ENCODE measurements at places on chromosomes 6 and 20.

- DNase-seq, result no peak
Observed at GRCh38 chr6:139919107-139920026, 544.9 kb upstream of the CITED2 start.

DNA sequence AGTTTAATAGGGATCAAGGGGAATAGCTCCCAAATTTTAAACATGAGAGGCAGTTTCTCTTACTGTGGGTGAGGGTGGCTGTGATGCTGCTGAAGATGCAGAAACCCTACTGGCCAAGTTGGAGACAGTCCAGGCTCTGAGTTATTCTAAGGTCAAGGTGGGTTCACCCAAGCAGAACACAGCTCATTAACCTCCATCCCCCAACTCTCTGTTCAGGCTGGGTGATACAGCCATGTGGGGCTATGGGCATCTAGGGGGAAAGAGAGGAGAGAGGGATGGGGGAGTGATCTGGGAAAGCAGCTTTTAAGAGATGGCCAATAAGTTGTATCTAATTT is 18.9 kb upstream of the TRAM2 start:
- no peak for DNase-seq

GRCh38 chr20:13800728-13801134 is 15.9 kb downstream of the NDUFAF5 start:
- DNase-seq, result no peak

DNA sequence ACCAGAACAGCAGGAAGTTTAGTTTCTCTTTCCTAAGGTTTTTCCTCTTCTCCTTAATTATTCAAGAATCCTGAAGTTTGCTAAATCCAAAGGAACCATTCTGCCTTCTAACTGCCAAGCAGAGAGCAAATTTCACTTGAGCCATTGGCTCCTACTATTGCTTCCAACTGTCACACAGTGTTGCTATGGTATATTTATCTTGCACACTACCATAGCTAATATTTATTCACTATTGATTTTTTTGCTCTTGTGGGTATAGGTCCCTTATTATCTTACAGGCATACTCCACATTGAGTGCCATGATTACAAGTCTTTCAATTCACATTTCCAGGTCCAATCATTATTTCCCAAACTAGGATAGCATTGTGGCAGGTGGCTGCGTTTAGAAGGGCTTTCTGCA is 266.7 kb upstream of the FLRT3 start:
- no peak for DNase-seq

DNA sequence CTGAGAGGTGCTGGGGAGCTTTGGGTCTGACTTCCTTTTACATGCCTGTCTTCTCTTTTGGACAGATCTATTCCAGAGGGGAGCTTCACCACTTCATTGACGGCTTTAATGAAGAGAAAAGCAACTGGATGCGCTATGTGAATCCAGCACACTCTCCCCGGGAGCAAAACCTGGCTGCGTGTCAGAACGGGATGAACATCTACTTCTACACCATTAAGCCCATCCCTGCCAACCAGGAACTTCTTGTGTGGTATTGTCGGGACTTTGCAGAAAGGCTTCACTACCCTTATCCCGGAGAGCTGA is 13.1 kb downstream of the PRDM1 start:
- no peak for DNase-seq

DNA sequence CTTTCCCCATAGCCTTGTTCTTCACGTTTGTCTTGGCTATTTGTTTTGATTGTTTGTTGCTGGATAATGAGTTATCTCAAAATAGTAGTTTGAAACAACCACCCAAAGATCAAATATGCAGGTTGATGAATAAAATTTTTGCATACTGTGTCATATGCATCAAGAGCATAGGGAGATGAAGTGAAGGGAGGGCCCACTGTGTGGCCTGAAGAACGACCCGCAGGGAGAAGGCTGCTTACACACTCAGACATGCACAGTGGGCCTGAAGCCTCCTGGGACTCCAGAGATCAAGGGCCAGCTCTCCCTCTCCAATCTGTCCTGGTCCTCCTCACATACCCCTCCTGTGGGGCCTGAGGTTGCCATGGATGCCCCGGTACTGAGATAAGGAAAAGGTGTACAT is 16.2 kb upstream of the TREM2 start:
- DNase-seq, result no peak

GRCh38 chr6:143570147-143570853 is 58.8 kb upstream of the FUCA2 start:
- DNase-seq, result no peak

DNA sequence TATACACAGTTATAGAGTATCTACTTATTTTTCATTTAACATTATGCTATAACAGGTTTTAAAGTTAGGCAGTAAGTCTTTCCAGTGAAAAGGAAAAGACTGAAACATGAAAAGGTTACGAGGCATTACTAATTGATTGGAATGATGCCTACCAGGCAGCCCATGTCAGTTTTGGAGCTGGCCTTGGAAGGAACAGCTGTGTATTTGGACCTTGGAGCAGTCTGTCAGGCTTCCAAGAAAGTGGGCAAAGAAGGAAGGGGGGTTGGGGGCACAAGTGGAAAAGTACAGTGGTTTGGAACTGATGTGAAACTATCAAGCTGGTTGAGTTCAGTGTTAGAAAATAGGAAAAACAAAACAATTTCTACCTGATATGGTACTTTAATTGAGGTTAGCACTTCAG is 41.7 kb downstream of the SLC16A10 start:
- no peak for DNase-seq

DNA sequence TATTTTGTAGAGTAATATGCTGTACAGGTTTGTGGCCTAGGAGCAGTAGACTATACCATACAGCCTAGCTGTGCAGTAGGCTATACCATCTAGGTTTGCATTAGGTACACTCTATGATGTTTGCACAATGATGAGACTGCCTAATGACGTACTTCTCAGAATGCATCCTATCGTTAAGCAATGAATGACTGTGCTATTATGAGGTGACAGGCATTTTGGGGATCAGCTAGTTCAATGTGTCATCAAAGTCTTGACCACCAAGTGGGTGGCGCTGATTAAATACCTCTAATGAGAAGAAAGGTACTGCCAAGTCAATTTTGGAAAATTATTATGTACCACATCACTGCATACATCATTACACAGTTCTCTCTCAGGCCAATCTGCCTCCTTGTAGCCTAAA is 190.2 kb downstream of the BACH2 start:
- no peak for DNase-seq

- DNase-seq, result no peak
Observed at GRCh38 chr6:132287101-132287500, 114.2 kb downstream of the MOXD1 start.

GRCh38 chr6:158040804-158041347 is 59.2 kb downstream of the SYNJ2 start:
- no peak for DNase-seq

GRCh38 chr6:133460101-133460500 is 218.9 kb downstream of the EYA4 start:
- DNase-seq, result no peak

DNA sequence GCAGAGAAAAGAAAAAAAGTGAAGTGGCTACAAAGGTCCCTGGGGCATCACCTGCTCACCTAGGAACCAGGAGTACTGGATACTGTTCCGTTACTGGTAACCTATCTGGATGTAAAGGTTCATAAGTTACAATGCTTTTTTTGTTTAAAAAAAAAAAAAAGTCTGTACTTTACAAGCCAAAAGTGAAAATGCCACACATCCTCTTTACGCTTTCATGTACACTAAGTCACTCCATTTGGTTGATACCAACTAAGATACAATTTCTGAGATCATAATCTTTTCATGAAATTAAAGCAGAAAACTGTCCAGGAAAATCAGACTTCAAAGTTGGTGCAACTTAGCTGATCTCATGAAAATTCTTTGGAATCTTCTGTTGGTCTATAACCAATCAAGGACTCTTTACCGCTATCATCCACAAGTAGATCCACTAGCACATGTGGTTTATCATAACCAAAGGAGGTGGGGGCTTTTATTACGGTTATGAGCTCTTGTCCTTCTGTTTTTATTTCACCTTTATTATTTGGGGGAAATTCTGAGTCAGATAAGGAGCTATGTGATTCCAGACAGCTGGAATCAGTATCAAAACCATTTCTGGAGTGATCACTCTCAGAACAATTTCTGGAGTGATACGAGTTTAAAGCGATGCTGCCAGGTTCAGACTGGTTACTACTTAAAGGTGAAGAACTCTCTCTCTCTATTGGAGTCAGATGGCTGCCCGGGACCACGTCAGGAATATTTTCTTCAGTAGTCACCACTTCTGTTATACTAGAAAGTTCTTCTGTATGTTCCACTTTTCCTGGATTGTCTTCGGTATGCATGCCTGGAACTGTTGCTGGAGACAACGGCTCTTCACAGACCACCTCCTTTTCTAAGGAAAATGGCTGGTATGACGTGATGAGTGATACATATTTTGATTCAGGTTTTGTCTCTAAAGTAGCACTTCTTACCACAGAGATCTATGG is 21.2 kb downstream of the IFNGR1 start:
- no peak for DNase-seq

- DNase-seq, result no peak
Observed at GRCh38 chr6:8513174-8513573, 77.8 kb upstream of the SLC35B3 start.

DNA sequence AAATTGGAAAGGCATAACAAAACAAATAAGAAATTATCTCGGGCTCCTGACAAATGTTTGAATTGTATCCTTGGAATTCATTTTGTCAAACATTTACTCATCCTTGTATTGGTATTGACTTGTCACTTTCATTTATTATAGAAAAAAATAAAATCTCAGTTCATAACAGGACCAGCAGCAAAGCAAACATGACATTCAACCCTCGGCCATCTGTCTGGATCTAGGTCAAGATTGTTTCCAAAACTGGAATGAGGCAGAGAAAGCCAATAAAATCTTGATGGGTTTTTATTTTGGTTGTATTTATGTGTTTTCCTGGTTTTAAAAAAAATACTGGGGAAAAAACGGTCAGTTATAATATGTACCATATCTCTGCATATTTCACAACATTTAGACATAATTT is 42.9 kb upstream of the FABP7 start:
- no peak for DNase-seq

GRCh38 chr6:111565326-111566221 is 40.1 kb downstream of the TRAF3IP2 start:
- no peak for DNase-seq

GRCh38 chr20:330233-331149 is 5.1 kb downstream of the SOX12 start:
- peak; percentile 53 for DNase-seq

DNA sequence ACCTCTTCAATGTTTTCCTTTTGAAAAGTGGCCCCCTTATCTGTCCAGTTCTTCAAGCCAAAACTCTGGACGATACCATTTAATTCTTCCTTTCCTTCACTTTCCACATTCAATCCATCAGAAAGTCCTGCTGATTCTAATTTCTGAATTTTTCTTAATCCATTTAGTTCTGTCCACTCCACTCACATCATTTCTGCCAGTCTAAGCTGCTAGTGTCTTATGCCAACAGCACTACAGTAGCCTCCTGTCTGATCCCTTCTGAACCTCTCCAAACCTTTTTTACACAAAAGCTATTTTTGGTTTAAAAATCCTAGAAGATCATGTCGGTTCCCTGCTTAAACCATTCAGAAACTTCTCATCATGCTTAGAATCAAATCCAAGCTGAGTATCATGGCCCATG is 24.5 kb upstream of the SNAP25 start:
- no peak for DNase-seq

- no peak for DNase-seq
Observed at GRCh38 chr20:6819599-6819998, 52.1 kb downstream of the BMP2 start.

- DNase-seq, result peak; percentile 82
Observed at GRCh38 chr6:24581084-24581669, 64.8 kb downstream of the KIAA0319 start.

- no peak for DNase-seq
Observed at GRCh38 chr6:48490658-48491057, 379.7 kb upstream of the PTCHD4 start.

GRCh38 chr20:38267296-38267695 is 6.8 kb upstream of the KIAA1755 start:
- DNase-seq, result no peak

- DNase-seq, result no peak
Observed at GRCh38 chr20:9103955-9104354, 35.1 kb downstream of the PLCB4 start.

DNA sequence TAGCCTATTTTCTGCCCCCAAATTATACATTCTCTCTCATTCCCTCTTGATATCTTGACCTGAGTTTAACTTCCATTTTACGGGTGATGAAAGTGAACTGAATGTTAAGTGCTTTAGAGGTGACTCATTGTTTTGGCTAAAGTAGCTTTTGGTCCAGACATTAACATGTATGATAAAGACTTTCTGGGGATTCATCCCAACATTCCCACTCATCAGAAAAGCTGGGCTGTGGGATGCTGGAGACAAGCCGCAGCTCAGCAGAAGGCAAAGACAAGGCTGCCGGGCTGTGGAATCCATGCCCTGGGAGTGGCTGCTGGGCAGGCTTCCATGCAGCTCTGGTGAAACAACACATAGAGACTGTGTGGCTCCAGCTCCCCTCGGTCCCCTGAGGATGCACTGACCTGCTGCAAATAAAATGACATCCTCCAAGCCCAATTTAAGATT is 89.9 kb upstream of the SYNDIG1 start:
- no peak for DNase-seq
